ENCODE measurements at places on chromosomes 3 and 15.

DNA sequence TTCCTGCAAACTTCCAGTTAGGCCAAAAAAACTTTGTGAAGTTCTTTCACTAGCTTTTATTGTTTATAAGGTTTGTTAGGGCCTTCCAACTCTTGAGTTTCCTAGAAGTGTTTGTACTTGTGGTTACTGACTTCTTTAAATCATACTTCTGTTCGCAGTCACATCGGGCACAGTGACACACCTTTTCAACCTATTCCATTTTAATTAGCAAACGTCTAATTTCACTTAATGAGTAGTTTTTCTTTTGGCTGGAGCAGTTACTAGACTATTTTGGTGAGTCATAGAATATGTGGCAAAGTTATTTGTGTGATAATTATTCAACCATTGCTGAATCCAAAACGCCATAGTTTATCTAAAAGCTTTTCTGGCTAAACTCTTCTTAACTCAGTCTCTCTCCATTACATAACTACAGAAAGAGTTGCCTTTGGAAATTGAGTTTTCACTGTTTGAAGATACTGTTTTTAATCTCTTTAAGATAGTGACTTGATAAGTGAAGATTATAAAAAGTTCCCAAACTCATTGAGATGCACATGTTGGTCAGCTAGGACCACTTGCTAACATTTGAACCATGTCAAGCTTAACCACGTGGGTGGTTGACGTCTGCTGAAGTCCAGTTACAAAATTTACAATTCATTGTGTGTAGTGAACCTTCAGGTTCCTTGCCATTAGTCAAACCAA is 21.5 kb downstream of the CNOT10 start:
- no peak for DNase-seq

- DNase-seq = no peak
These were observed 186.2 kb upstream of the STT3B start for GRCh38 chr3:31346542-31346979.

GRCh38 chr3:173548261-173548660 is 150.7 kb downstream of the NLGN1 start:
- DNase-seq = no peak

- no peak for DNase-seq
These were observed 260.7 kb downstream of the OPA1 start for GRCh38 chr3:193853511-193854219.

DNA sequence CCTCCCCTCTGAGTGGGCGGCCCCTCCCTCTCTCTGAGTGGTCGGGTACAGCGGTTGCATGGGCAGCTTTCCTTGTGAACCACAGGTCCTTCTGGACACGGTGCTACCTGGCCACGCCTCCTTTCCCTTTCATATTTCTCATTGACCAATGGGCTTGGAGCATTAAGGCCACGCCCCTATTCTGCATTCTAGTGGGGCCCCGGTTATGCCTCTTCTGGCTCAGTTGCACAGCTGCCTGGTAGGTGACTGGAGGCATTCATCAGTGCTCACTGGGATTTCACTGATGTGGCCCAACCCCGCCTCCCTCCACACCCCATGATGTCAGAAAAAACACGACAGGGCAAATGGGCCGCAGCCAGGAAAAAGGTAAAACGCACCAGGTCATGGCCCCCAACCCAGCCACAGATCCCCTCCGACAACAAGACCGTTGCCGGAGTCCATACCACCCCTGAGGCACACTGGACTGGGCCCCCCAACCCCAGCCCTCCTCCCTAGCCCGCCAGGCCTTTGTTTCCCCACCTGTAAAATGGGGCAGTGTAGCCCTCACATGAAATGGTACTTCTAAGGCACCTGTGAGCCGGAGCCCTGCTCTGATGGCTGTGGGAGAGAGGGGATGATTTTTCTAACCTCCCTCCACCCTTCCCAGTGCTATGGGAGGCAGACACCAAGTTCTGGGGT is 26.3 kb downstream of the NGRN start:
- DNase-seq = no peak

DNA sequence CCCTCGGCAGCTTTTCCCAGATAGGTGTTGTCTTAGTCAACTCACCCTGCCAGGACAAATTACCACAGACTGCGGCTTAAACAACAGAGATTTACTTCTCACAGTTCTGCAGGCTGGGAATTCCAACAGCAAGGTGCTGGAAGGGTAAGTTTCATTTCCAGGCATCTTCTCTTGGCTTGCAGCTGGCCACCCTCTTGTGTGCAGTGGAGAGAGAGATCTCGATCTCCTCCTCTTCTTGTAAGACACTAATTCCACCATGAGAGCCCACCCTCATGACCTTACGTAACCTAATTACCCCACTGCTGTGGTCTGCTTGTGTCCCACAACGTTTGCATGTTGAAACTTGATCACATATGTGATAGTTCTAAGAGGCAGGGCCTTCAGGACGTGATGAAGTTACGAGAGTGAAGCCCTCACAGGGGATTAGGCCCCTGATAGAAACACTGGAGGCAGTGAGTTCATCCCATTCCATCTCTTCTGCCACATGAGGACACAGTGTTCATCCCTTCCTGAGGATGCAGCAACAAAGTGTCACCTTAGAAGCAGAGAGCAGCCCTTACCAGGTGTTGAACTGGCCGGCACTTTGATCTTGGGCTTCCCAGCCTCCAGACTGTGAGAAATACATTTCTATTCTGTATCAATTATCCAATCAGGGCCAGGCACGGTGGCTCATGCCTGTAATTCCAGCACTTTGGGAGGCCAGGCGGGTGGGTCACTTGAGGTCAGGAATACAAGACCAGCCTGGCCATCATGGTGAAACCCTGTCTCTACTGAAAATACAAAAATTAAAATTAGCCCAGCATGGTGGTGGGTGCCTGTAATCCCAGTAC is 247.7 kb downstream of the PLCL2 start:
- no peak for DNase-seq

DNA sequence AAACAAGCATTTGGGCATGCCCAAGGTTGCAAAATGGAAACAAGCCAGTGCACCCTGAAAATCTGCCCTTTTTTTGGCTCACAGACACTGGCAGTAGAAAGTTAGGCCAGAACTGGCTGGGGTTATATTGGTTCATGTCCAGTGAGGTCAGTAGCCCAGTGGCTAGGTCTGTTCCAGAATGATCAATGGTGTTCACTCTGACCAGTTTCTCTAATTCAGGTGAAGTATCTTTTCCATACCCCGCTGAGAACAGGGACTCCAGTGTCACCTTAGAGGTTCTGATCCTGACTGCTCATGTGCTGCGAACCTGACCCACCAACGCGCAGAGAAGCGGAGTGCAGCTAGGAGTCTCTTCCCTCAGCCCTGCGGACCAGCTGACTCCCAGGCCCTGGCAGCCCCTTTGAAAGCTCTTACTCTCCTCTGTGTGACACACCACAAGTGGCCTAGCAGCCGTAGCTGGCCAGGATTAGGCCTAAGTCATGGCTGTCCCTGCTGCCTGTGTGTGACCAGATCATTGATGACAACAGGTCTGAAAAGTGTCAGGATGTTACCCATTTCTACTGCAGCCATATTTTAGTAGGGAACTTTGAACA is 123.5 kb downstream of the GHSR start:
- no peak for DNase-seq

DNA sequence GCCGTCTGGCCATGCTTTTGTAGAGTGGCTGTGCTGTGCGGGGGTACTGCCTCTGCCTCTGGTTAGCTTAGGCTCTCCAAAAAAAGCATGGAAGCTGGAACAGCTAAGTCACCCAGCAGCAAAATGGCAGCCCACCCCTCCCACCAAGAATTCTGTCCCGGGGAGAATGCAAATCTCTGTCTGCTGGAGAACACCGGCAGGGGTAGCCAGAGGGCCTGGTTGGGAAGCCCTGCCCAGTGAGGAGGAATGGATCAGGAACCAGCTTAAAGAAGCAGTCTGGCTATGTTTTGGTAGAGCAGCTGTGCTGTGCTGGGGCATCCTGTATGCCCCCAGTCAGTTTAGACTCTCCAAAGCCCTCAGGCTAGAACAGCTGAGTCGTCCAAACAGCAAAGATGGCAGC is 56.2 kb upstream of the PTPRG start:
- DNase-seq = no peak

GRCh38 chr15:90819390-90819789 is 49.0 kb upstream of the FURIN start:
- DNase-seq = no peak

GRCh38 chr3:52339612-52340011 is 23.5 kb downstream of the DNAH1 start:
- peak; percentile 48 for DNase-seq

DNA sequence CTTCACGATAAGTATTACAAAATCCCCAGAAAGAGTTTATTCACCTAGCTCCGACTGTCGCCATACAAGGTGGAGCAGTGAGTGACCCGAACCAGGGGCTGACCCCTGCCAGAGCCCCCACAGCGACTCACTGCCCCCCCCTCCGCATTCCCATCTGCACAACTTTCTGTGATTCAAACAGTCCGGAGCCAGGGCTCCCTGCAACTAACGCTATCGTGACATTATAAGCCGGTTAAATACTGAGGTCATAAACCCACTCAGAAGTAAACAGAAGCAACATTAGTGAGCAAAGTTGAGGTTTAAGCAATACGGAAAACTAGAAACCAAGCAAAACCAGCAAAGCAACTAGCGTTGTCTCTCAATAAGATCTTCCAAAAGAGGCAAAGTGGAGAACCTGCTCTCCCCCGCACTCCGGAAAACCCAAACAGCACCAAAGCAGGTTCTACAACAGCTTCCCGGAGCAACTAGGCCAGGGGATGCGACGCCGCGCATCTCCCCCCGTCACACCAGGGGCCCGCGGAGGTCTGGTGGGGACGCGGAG is 642 bp downstream of the SCAP start:
- peak; percentile 11 for DNase-seq

- no peak for DNase-seq
These were observed 11.4 kb downstream of the SEMA3G start for GRCh38 chr3:52433328-52433995.

- no peak for DNase-seq
These were observed 81.0 kb upstream of the ZPLD1 start for GRCh38 chr3:102353805-102354204.

- no peak for DNase-seq
These were observed 18.2 kb upstream of the PDIA5 start for GRCh38 chr3:123048480-123049237.

Data from left renal pelvis (tissue), 4 donors.